ENCODE measurements at places on chromosomes 1 and 21. TPM values are rescaled to one million over a fixed set of nuclear protein-coding genes. Genes with fewer than 3 reads are reported as not detected.

CD34 gene
- under 0.01 TPM for total RNA-seq

HRNR gene
- total RNA-seq, result not detected

NBPF20 gene
- 2.8 TPM for total RNA-seq

PRR9 gene
- not detected for total RNA-seq

S100A1 gene
- total RNA-seq, result 0.17 TPM

LCE2B gene
- not detected for total RNA-seq

All from fibroblast of lung (primary cell).